ENCODE measurements at places on chromosomes 12 and 14. TPM values are rescaled to one million over a fixed set of nuclear protein-coding genes. Genes with fewer than 3 reads are reported as not detected.

DNA sequence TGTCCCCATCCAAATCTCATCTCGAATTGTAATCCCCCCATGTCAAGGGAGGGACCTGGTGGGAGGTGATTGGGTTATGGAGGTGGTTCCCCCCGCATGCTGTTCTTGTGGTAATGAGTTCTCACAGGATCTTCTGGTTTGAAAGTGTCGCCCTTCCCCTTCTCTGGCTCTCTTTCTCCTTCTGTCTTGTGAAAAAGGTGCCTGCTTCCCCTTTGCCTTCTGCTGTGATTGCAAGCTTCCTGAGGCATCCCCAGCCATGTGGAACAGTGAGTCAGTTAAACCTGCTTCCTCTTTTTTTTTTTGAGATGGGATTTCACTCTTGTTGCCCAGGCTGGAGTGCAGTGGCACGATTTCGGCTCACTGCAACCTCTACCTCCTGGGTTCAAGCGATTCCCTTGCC is 104.0 kb downstream of the CCDC91 start:
- H3K27ac ChIP-seq, result no peak overlapping the region
- H3K4me1 ChIP-seq, result no peaks in the 10 kb centered on the region
- peaks cover 6% of the 10 kb centered on the region for H3K36me3 ChIP-seq
- H3K27me3 ChIP-seq, result no peaks in the 10 kb centered on the region

KRT84 gene
- total RNA-seq, result not detected

GRCh38 chr12:113221997-113222729 is 899 bp downstream of the TPCN1 start:
- peaks cover under 1% of the 10 kb centered on the region for H3K36me3 ChIP-seq
- peaks cover 29% of the 10 kb centered on the region for H3K4me1 ChIP-seq
- H3K27me3 ChIP-seq, result no peaks in the 10 kb centered on the region
- no peak for DNase-seq

DNA sequence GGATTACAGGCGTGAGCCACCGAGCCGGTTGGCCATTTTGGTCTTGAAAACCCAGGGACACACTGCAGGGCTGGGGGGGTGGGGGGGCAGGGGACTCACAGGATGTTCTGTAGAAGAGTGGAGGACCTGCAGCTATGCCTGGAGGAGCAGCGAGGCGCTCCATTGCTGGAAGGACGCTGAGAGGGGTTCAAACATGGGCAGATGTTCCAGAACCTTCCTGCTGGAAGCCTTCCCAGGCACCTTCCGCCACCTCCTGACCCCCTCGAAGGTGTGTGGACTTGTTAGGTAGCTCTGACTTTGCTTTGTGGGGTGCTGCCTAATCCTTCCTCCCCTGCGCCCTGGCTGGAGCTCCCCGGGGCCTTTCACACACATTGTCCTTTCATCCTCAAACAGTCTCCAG is 19.6 kb upstream of the PPP1R13B start:
- H3K36me3 ChIP-seq, result no peaks in the 10 kb centered on the region
- H3K27me3 ChIP-seq, result no peaks in the 10 kb centered on the region
- H3K4me1 ChIP-seq, result no peaks in the 10 kb centered on the region
- no peak for DNase-seq

DNA sequence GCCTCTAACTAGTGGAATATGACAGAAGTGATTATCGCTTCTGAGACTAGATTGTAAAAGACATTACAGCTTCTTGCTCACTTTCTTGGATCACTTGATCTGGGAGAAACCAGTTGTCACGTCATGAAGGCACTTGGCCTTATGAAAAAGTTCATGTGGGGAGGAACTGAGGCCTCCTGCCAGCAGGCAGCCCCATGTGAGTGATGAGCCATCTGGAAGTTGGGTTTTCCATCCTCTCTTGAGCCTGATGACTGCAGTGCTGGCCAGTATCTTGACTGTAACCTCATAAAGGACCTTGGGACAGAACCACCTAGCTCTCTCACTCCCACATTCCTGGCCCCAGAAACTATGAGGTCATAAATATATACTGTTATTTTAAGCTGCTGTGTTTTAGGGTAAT is 28.0 kb downstream of the TTLL5 start:
- peaks cover 35% of the 10 kb centered on the region for H3K36me3 ChIP-seq
- H3K27me3 ChIP-seq, result no peaks in the 10 kb centered on the region
- peaks cover 8% of the 10 kb centered on the region for H3K4me1 ChIP-seq
- no peak overlapping the region for H3K4me3 ChIP-seq
- DNase-seq, result no peak

GRCh38 chr14:30005114-30005808 is 77.6 kb upstream of the PRKD1 start:
- no peaks in the 10 kb centered on the region for H3K4me1 ChIP-seq
- no peaks in the 10 kb centered on the region for H3K36me3 ChIP-seq
- H3K27ac ChIP-seq, result no peak overlapping the region
- H3K27me3 ChIP-seq, result no peaks in the 10 kb centered on the region
- H3K4me3 ChIP-seq, result no peak overlapping the region

GRCh38 chr14:42222924-42223471 is 616.3 kb downstream of the LRFN5 start:
- no peak overlapping the region for H3K27ac ChIP-seq
- no peak for DNase-seq
- no peaks in the 10 kb centered on the region for H3K4me1 ChIP-seq
- no peaks in the 10 kb centered on the region for H3K36me3 ChIP-seq
- no peak overlapping the region for H3K4me3 ChIP-seq

- no peak overlapping the region for H3K27ac ChIP-seq
- H3K4me1 ChIP-seq, result no peaks in the 10 kb centered on the region
- no peak overlapping the region for H3K4me3 ChIP-seq
- H3K27me3 ChIP-seq, result no peaks in the 10 kb centered on the region
These were observed 199.9 kb downstream of the TTC7B start for GRCh38 chr14:90616313-90616712.

C1R gene
- total RNA-seq, result 2.5 TPM
